ENCODE measurements at places on chromosomes 1 and 21.

GRCh38 chr1:181989261-181989920, 72.1 kb downstream of the ZNF648 start:
- DNase-seq: no peak

- DNase-seq: no peak
These were observed 76.2 kb downstream of the ERG start for GRCh38 chr21:38422082-38422481.

DNA sequence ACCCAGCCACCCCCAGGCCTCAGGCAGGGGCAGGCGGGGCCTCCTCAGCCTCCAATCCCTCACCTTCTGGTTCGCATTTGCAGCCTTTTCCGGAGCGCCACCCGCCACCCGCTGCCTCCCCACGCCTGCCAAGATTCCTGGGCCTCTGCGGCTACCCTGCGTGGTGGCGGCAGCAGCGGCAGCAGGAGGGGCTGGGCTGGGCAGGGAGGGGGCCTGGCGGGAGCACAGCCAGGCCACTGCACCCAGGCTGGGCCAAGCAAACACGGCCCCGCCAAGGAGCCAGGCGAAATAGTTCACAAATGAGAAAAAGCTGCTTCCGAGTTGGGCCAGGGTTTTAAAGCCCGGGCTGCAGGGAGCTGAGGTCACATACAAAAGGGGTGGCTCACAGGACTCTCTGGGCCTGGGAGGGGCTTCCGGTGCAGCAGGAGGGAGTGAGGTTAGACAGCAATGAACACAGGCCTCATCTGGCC, 9.8 kb downstream of the COL8A2 start:
- DNase-seq: no peak

GRCh38 chr1:6256645-6257044, 4.3 kb downstream of the GPR153 start:
- DNase-seq: no peak

GRCh38 chr21:46081022-46081861, 16.7 kb upstream of the COL6A2 start:
- no peak for DNase-seq

- DNase-seq: no peak
These were observed 212.1 kb downstream of the PBX1 start for GRCh38 chr1:164771041-164771618.

GRCh38 chr1:10204003-10204642, 6.2 kb upstream of the KIF1B start:
- DNase-seq: no peak

DNA sequence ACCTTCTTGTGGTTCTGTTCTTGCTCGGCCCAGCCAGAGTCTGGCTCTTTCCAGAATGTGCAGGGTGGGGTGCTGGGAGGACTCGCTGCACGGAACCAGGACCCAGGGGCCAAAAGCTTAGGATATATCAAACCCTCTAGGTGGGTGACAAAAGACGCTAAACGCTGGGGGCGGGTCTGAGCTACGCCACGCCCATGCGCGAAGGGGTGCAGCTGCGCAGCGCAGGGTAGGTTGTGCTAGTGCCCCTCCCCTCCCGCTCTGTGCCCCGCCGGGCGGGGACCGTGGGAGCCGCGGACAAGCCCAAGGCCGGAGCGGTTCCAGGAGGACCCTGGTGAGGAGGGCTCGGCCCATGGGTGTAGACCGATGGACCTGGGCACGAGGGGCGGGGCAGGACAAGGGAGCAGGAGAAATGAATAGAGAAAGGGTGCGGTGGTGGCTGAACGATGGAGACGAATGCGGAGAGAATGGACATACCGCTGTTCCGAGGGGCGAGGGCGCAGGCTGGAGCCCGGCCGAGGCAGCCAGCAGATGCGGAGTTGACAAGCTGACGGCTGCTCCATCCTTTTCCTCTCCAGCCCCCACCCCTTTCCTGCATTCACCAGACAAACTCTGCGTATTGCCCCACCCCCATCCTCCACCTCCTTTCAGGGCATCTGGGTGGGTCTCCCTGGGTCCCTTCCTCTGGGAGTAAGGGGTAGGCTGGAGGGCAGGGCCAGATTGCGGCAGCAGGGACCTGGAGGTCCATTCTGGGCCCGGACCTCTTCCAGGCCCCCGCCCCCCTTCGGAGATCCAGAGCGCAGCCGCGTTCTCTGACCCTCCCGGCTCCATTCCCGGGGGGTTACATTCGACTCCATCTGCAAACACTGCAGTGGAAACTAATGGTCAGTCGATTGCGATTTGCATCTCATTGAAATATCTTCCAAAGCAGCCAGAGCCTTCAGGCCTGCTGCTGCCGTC, at the start of gene RUSC1:
RUSC1 (plus strand) TSS at position 234 of the 957 bp plus-strand sequence. CDS start 880 bp downstream, outside the sequence.
- peak; percentile 80 for DNase-seq

GRCh38 chr1:76826072-76826845, 41.0 kb upstream of the ST6GALNAC5 start:
- DNase-seq: no peak

DNA sequence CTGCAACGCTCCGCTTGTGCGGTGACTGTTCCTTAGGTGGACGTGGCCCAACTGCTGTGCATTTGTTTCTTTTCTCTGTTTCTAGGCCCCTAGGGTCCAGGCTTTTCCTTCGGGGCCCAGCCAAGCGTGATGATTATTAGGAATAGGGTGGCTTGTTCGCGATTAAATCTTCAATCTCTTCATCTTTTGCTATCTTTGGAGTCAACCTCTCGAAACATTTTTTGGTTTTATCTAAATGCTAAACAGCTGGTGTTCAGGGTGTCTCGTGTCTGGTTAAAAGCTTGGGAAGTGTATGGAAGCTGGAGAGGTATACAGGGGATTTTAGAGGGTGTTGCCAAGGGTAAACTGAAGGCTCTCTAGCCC, 844 bp upstream of the PLD5 start:
- no peak for DNase-seq

DNA sequence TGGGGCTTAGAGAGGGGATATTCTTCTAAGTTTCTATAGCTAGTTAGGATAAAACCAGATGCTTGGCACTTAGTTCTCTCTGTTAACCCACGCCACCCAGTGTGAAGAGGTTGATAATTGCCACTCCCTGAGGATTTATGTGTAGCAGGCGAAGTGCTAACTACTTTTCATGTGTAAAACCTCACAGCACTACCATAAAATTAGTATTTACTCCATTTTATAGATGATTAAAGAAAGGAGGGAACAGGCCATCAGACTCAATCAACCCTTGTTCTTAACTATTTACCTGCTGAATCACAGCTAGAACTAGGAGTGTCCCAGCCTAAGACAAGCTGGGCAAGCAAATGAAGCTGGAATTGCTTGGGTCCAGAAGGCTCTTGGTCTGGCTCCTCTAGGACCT, 8.9 kb downstream of the LIN28A start:
- no peak for DNase-seq

- DNase-seq: no peak
These were observed 64.4 kb downstream of the KCNT2 start for GRCh38 chr1:196543833-196544232.

DNA sequence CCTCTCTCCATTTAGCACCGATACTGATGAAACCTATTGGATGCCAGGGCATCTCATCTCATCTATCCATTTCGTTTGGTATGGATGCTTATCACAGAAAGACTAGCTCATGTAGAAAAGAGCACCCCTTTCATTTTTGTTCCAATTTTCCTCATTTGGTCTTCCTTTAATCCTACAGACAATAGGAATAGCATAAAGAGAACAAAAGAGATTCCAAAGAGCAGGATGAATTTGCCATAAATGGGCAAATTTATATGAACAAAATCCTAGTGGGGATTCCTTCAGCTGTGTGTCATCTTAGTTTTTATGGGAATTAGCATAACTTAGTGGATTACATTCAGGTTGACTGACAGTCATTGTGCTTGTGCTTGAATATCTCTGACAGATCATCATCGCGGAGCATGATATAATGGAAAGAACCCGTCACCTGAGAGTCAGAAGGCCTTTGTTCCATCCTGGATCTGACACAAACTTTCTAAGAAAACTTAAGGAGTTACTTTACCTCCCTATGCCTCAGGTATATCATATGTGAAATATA, 777.5 kb upstream of the ADGRL2 start:
- no peak for DNase-seq

DNA sequence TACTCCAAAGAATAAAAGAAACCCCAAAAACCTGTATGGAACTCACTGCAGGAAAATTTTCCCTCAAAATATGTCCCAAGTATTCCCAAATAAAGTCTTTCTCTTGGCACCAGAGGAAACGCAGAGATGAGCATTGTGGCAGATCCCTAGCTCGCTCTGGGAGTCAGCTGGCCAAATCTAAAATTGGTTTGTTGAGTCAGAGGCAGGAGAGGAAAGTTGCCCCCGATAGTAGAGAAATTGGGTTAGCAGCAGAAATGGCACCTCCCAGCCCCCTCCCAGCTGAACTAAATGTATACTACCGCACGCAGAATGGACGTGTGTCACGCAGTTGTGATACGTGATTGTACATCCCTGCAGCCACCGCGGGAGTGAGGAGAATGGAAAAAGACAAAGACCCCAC, 39.9 kb upstream of the TARBP1 start:
- no peak for DNase-seq

- DNase-seq: no peak
These were observed 58.2 kb downstream of the CD34 start for GRCh38 chr1:207852576-207853371.

DNA sequence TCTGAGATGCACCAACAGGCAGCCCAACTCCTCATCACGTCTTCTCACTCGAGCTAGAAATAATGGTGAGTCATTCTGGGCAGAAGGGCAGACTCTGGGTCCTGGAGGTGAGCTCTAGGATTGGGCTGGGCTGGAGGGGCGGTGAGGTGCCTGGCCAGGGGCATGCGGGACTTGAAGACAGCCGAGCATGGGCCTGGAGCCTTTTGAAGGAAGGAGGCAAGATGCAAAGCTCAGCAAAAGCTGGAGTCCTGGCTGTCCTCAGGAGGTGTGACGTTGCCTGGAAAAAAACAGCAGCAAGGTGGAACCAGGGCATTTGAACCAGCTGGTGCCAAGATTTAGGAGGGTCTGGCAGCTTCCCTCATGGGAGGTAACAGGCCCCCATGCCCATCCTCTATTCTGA, 712 bp downstream of the KCNA2 start:
- no peak for DNase-seq

DNA sequence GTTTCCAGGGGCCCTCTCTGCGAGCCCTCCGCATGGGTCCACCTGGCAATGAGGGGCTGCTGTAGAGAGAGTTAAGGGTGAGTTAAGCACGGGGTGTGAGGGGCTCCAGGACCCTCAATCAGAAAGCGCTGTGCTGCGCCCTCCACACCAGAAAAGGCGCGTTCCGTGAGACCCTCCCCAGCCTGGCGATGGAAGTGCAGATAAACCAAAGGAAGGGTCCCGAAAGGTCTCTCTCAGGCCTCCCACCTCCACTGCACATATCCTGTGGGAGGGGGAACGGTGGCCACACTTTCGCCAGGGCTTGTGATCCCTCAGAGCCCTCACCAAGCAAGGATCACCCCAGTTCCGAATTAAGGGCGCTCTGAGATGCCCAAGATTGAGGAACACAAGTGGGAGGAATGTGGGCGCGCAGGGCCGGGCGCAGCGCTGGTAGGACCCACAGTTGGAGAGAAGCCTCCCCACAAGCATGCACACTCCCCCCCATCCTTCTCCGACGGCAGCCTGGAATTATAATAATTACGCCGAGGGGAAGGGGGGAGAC, 1.1 kb downstream of the WNT3A start:
- DNase-seq: no peak

DNA sequence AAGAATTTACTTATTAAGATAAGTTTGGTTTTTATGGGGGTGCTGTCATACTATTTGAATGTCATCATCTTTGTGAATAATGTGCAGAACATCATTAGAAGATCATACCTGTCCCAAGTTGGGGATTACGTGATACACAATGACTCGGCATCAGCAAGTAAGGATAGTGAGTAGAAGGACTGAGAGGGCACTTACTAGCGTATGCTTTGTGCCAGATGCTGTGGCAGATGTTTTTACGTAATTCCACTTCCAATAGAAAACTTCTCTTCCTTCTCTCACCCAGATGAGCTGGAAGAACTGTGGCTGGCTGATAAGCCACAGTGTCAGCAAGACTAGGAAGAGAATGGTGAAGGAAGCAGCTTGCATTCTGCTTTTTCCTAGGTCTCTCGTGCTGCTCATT, 28.1 kb upstream of the TGFB2 start:
- no peak for DNase-seq

DNA sequence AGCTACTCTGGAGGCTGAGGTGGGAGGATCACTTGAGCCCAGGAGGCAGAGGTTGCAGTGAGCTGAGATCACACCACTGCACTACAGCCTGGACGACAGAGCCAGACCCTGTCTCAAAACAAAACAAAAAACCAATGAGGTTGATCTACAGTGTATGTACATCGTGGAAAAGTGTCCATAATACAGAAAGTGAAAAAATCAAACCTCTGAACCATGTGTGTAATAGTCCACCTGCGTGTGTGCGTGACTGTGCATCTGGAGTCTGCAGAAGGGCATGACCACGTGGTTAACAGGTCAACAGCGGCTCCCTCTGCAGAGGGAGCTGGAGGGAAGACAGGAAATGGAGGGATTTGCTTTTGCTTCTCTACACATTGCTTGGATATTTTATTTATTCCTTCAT, 32.4 kb upstream of the ENO1 start:
- DNase-seq: no peak

DNA sequence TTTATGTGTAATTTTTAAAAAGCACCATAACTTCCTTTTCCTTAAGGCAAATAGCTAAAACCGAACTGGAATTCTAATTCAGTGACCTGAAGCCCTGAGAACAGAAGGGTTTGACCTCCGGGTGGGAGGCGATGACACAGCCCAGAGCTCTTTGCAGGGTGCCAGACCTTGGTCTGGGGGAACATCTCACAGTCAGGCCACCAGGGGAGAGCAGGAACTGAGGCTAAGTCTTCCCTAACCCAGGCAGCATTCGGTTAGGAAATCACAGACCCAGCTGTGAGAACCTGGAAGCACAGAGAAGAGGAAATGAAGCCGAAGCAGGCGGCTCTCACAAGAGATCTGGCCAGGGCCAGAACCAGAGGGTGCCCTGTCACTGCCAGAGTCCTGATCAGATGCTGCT, 444.8 kb downstream of the TTLL7 start:
- no peak for DNase-seq

DNA sequence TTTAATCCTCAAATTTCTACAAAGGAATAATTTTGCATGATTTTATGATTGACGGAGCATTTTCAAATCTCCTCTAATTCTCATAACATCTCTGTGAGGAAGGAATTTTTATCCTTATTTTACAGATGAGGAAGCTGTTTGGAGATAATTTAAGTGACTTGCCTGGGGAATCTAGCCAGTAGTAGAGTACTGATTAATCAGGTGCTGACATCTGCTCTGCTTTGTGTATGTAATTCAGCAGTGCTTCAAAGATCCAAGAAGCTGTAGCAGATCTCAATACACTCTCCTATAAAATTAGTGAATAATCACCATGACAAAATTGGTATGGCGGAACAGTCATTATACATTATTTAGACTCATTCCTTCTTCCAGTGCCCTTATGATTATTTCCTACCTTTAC, 46.0 kb downstream of the DPH5 start:
- DNase-seq: no peak

- no peak for DNase-seq
These were observed 3.7 kb upstream of the SERPINC1 start for GRCh38 chr1:173920861-173921260.

DNA sequence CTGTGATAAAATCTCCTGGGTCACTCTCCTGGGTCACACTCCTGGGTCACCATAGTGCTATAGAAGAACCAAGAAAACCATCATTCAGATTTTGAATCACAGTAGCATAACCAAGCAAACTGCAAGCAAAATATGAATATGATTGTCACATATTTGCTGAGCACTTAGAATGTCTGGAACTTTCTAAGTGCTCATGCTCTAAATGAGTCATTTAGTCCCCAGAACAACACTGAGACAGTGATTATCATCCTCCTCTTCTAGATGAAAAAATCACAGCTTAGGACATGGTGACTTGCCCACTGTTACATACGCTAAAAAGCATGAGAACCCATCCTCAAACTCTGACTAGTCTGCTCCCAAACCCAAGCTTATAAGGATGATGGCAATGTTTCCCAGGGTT, 39.5 kb upstream of the DDAH1 start:
- no peak for DNase-seq

Measured in activated naive CD4-positive, alpha-beta T cell treated with anti-CD3 and anti-CD28 coated beads for 36 hours (primary cell).